ENCODE measurements at places on chromosomes 3 and 15.

DNA sequence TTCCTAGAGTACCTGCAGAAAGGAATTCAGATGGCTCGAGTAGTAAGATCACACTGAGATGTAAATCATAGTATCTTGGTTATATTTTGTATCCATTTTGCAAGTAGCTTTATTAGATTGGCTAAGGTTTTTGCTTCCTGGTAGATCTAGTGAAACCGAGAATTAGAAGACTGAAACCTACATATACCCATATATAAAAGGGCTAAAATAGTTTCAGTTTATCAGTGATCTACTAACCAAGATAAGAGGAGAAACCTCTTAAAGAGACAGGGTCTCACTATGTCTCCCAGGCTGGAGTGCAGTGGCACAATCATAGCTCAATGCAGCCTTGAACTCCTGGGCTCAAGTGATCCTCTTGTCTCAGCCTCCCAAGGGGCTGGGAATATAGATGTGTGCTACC lies 135.3 kb downstream of the PCCB start:
- DNase-seq, result no peak

- no peak for DNase-seq
These were observed 23.2 kb upstream of the MAGEF1 start for GRCh38 chr3:184734903-184735701.

GRCh38 chr3:122907471-122907870 lies 112.6 kb downstream of the SLC49A4 start:
- no peak for DNase-seq

GRCh38 chr15:42121682-42122081 lies 27.3 kb upstream of the PLA2G4D start:
- DNase-seq, result no peak

All from fibroblast of skin of scalp (primary cell).